Germinal center (tissue), 1 donor: ENCODE measurements at places on chromosomes 6 and 20.
A peak's percentile ranks its signal among the peaks of the same experiment; 100 is the strongest.

DNA sequence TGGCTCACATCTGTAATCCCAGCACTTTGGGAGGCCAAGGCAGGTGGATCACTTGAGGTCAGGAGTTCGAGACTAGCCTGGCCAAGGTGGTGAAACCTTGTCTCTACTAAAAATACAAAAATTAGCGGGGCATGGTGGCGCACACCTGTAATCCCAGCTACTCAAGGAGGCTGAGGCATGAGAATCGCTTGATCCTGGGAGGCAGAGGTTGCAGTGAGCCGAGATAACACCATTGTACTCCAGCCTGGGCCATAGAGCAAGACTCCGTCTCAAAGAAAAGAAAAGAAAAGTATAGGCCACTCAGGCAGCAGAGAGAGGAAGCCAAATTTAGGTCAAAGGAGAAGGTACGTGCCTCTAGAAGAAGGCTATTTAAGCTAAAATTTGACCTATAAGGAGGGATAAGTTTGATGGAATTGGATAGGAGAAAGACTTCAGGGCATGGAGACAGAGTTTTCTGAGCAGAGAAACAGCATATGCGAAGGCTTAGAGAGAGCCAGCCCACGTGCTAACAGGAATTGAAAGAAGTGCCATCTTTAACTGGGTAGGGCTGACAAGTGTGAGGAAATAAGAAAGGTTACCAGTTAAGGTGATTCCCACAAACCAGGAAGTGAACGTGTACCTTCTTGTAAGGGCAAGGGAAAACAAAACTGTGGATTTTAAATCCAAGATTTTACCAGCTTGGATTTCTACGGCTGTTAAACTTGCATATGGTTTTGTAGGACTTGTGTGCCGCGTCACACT is 113.8 kb downstream of the IPCEF1 start:
- DNase-seq, result no peak

GRCh38 chr6:11139051-11139960 is 27.8 kb upstream of the ERVFRD-1 start:
- DNase-seq, result no peak

DNA sequence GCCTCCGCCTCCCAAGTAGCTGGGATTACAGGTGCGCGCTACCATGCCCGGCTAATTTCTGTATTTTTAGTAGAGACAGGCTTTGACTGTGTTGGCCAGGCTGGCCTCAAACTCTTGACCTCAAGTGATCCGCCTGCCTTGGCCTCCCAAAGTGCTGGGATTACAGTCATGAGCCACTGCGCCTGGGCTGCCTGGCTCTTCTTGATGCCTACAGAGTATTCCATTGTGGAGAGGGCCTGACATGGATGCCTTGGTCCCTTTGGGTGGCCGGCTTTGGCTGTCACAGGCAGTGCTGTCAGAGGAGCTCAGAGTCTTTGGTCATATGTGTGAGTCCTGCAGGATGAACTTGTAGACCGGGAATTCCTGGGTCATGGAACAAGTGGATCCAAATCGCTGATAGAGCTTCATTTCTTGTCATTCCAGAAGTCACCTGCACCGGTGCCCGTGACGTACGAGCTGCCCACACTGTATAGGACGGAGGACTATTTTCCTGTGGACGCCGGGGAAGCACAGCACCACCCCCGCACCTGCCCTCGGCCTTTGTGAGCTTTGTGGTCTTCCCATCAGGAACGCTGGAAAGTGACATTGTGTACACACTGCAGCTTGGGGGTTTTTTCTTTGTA is 55.1 kb downstream of the ADNP start:
- no peak for DNase-seq

DNA sequence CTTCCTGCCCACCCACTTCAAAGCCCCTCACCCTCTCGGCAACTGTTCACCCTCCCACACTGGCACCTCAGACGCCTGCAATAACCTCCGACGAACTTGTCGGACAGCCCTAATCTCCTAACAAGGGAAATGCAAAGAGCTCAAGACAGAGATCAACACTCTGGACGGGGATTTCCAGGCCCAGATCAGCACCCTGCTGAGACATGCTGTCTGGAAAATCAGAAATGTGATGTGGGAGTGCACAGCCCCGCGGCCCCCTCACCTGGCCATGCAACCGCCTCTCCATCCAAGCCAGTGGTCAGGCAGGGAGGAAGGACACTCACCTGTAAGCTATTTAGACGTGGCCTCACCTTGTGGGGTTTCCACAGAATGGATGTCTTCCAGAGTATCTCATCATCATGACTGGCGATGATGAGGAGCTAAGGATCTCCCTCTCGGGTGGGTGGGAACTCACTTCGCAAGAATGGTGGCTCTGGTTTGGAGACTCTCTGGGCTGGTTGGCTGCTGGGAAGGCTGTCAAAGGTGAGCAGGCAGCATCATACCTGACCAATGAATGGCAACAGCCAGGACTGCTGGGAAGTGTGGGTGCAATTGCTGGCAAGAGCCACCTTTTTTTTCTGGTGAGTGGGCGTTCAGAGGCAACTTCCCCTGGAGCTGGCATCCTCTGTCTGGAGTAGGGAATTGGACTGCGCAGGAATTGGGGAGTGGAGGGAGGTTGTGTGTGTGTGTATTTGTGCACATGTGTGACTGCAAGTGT is 28.1 kb upstream of the ADTRP start:
- no peak for DNase-seq

GRCh38 chr6:3911614-3912336 is 62.6 kb downstream of the FAM50B start:
- DNase-seq, result no peak

- no peak for DNase-seq
Measured at GRCh38 chr20:58174708-58175280, 53.7 kb downstream of the ANKRD60 start.

DNA sequence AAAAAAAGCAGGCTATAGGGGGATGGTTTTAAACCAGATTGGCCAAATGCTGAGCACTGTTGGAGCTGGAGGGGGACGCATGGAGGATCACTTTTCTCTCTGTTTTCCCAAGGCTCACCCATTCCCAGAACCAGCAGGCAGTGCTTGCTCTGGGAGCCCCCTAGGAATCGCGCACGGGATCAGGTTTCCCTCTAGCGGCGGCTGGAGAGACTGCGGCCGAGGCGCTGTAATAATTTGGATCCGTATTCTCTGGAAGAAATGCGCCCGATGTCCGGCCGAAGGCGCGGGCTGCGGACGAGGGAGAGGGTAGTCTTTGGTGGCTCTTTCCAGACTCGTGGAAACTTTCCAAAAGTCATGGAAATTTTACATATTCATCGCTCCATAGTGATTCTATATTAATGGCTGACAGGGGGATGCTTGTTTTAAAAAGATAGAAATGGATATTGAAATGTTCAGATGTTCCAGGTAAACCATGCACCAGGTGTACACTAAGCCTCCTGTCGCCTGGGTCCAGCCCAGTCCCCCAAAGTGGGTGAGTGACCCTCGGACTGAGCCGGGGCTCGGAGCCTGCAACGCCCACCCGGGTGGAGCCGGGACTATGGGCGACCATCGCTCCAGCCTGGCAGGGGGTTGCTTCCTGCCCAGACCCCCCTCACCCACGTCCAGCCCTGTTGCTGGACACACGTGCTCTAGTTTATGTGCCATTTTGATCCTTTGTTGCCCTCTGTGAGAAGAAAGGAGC is 78.7 kb upstream of the PHACTR3 start:
- DNase-seq, result peak; percentile 50

DNA sequence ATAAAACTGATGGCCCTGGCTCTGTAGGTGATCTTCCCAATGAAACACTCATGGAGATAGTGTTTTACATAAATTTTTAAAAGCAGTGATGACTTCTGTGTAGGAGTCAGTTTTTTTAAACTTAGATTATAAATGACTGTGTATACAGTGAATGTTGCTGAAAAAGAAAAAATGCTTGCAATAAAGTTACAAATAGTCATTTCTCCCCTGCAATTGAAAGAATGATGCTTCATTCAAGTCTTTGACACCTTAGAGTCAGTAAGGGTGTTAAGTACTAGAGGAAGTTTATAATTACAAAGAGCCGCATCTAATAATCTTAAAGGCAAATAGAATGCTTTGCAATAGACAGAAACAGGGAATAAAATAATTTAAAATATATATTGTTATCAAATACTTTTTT is 27.6 kb downstream of the ZNF292 start:
- DNase-seq, result no peak

GRCh38 chr6:169899481-169900145 is 148.2 kb downstream of the ERMARD start:
- no peak for DNase-seq

DNA sequence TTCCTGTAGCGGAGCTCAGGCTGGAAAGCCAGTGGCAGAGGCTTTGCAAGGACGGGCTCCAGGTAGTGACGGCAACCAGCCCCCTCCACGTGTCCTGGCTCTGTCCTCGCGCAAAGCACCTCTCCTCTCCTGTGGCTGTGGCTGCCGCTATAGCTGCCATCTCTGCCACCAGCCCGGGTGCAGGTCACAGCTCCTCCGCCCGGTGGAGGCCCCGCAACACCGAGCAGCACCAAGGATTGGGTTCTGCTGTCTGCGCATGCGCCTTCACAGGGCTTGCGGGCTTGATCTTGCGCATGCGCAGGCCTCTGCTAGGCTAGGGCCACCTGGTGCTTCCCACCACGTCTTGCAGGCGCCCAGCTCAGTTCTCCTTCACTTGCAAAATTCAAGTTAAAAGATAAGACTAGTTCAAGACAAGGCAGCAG is 625.4 kb downstream of the QKI start:
- peak; percentile 81 for DNase-seq

DNA sequence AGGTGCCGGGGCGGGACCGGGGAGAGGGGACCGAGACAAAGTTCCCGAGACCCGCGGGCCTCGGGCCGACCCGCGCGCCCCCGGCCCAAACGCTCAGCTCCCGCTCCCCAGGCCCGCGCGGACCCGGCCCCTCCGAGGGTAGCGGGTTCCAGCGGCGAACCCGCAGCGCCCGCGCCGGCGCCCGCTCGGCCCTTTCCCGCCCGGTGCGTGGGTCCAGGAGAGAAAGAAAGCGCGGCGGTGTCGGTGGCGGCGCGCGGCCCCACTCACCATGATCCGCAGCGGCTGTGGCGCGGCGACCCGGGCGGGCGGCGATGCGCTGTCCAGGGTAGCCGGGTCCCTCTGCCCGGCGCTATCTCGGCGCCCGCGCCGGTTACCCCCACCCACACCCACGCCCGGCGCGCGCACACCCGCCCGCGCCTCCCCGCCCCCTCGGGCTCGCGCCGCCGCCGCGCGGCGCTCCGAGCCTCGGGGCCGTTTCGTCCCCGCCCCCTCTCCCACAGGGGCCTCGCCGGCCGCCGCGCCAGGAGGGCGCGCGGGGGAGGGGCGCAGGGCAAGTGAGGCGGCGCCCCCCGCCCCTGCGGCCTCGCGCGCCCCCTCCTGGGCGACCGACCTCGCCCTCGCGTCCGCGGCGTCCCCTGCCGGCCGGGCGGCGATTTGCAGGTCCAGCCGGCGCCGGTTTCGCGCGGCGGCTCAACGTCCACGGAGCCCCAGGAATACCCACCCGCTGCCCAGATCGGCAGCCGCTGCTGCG is at the start of gene ELOVL2:
TSS of gene ELOVL2 (minus strand) at position 345 of the 751 bp plus-strand sequence. CDS start at position 270, 75 bp downstream.
- DNase-seq, result peak; percentile 59

- peak; percentile 63 for DNase-seq
Measured at GRCh38 chr6:71012866-71013469, 56.1 kb upstream of the B3GAT2 start.

DNA sequence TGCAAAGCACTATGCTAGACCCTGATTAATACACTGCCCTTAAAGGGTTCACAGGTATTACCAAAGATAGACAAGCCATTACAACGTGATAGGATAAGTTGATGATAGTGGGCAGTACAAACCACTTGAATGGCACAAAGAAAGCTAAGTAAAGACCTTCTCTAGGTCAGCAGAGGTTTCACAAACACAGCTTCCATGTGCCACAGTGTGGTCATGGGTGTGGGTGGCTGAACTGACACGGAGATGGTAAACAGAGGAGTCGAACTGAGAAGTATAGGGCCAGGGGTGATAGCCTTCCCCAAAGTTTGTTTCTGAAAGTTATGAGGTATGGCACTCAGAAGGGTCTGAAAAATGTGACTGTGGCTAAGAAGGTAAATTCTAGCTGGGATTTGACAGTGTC is 4.3 kb downstream of the ZBTB9 start:
- DNase-seq, result no peak

DNA sequence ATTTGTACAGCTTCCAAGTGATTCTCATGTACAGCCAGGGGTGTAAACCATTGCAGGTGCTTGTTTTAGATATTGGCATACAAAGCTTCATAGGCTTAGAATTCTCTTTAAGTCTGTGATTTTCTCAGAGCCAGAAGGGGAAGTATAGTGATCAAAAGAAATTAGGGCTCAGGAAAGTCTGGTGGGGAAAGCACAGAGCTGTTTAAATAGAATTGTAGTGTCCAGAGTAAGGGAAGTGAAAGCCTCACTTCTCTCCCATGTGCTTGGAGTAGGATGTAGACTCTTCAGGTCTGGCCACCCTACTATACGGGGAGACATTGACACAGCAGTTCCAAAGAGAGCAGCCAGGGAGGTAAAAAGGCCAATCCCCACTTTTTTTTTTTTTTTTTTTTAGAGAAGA is 10.4 kb downstream of the GCNT2 start:
- DNase-seq, result no peak

- DNase-seq, result no peak
Measured at GRCh38 chr6:163412801-163413344, 1.6 kb upstream of the QKI start.

- peak; percentile 14 for DNase-seq
Measured at GRCh38 chr20:33169176-33169794, 1.3 kb downstream of the BPIFA2 start.

GRCh38 chr6:110475066-110475653 is 1.3 kb downstream of the SLC22A16 start:
- peak; percentile 32 for DNase-seq

DNA sequence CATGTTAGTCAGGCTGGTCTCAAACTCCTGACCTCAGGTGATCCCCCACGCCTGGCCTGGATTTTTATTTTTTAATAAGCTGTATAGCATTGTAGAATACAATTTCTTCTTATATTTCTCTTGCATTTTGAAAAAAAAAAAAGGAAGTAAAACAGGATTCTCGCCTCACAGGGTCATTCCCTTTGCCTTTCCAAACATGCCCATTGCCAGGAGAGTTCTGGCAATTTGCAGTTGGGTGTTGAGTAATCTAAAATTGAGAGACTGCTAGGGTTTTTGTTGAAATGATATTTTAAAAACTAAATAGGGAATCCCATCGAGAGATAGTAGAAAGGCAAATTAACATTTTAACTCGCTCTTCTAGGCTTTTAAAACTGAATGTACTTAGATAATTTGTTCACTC is 196.1 kb downstream of the JARID2 start:
- no peak for DNase-seq

DNA sequence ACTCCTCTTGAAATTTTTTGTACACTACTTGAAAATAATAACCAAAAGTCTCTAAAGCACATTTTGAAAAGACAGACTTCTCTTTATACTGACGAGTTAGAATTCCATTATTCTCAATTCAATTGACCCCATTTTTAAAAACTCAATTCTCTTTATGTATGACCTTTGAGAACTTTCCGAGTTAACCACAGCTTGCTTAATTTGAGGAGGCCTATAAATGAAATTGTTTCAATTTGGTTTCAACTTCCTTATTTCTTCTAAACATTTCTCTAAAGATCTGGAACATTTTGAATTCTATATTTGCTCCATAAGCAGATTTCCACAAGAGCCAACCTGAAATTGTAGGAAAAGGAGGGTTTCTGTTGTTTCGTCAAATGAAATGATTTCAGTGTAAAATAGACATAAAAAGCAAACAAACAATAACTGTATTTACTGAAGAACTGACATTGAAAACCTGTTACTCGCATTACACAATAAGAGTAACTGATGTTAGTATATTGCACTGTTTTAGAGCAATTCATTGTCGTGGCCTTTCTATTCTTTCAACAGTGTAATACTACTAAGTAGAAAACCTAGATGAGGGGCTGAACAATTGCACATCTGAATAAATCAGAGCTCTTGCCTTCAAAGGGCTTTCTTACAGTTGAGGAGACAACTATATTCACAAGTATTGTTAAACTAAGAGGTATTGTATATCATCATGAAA is 223.6 kb downstream of the HIVEP2 start:
- DNase-seq, result no peak

- DNase-seq, result peak; percentile 7
Measured at GRCh38 chr6:125154118-125154760, 666 bp downstream of the TPD52L1 start.
